ENCODE measurements at places on chromosomes 6 and 20.

- DNase-seq: no peak
Measured at GRCh38 chr20:46388937-46389336, 17.5 kb downstream of the ELMO2 start.

GRCh38 chr6:147930745-147931144, 411.9 kb upstream of the SASH1 start:
- no peak for DNase-seq

GRCh38 chr6:138817799-138818198, 21.9 kb downstream of the ECT2L start:
- DNase-seq: no peak

DNA sequence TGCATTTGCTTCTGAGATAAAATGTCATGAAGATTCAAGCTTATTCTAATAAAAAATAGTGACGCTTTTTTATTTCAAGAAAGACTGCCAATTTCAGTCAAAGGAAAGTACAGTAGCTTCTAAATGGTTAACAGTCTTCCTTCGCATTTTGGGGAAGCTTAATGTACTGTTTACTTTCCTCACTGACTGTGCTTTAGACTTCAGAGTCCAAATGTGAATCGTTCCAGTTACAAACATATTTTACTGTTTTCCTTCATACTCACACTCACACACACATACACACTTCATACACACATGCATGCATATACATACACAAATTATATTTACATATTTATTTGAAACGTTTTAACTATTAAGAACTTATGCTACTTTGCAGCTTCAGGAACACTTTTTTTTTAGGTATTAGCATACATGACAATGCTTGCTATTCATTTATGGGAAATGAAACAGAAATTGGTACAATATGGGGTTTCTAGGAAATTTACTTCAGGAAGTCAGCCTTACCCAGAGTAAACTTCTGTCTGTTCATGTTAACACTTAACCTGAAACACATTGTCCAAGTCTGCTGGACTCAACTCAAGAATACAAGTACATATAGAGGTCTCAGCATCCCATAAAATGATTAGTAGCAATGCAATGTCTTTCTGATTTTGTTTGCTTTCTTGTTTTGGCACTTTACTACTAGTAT, 145.4 kb downstream of the RPS12 start:
- DNase-seq: no peak

DNA sequence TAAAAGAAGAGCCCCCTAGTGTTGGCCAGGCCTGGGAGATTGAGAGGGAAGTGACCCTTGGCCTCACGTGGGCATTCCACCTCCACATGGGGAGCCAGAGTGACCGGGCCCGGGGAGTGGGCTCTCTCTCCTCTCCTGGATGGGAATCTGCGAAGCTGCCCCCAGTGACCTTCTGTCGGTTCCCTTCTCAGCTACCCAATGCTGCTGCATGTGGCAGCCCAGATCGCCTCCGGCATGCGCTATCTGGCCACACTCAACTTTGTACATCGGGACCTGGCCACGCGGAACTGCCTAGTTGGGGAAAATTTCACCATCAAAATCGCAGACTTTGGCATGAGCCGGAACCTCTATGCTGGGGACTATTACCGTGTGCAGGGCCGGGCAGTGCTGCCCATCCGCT, 10.1 kb upstream of the GTF2H4 start:
- no peak for DNase-seq

Measured in stimulated activated CD4-positive, alpha-beta T cell treated with anti-CD3 and anti-CD28 coated beads, Interleukin-15, amount 100 ng/mL, for 1 hour (primary cell).